ENCODE measurements at places on chromosomes 5 and 9. TPM values are rescaled to one million over a fixed set of nuclear protein-coding genes. Genes with fewer than 3 reads are reported as not detected.

The FLT4 gene
- total RNA-seq, result 0.20 TPM

The ACOT12 gene
- not detected for total RNA-seq

The RETREG1 gene
- total RNA-seq, result 2.7 TPM

The SNCAIP gene
- total RNA-seq, result 0.20 TPM

The TNIP1 gene
- 65.7 TPM for total RNA-seq

The FIBCD1 gene
- total RNA-seq, result 1.8 TPM

The BARHL1 gene
- not detected for total RNA-seq

The CDKN2A gene
- total RNA-seq, result 24.0 TPM

The FBP1 gene
- total RNA-seq, result not detected

The LMBRD2 gene
- 7.3 TPM for total RNA-seq

The NPR3 gene
- 10.8 TPM for total RNA-seq

The EEIG1 gene
- total RNA-seq, result 10.8 TPM

The COL5A1 gene
- 56.7 TPM for total RNA-seq

The PCDHB14 gene
- 0.20 TPM for total RNA-seq

The SPINK4 gene
- not detected for total RNA-seq

The F2RL2 gene
- 0.78 TPM for total RNA-seq

The OTP gene
- not detected for total RNA-seq

The DIRAS2 gene
- total RNA-seq, result not detected

The AGXT2 gene
- not detected for total RNA-seq

The FOXD4L4 gene
- not detected for total RNA-seq

The STKLD1 gene
- total RNA-seq, result under 0.01 TPM

The MEIKIN gene
- not detected for total RNA-seq

The TMEM161B gene
- total RNA-seq, result 16.6 TPM

The PRELID2 gene
- total RNA-seq, result 18.4 TPM

The PCDHB10 gene
- total RNA-seq, result under 0.01 TPM

The FAM114A2 gene
- total RNA-seq, result 28.9 TPM

The FOXD4L3 gene
- under 0.01 TPM for total RNA-seq

The SGCD gene
- 1.6 TPM for total RNA-seq

The CYSRT1 gene
- 0.37 TPM for total RNA-seq

The FBXO4 gene
- total RNA-seq, result 12.7 TPM

The QRFP gene
- not detected for total RNA-seq

The AJM1 gene
- total RNA-seq, result 0.73 TPM

The SLC12A7 gene
- 11.8 TPM for total RNA-seq

The GLRA1 gene
- total RNA-seq, result not detected

The IFNA21 gene
- not detected for total RNA-seq

The IRX1 gene
- 9.6 TPM for total RNA-seq

The ELOVL7 gene
- total RNA-seq, result under 0.01 TPM

The GRM6 gene
- total RNA-seq, result not detected

The SEMA5A gene
- total RNA-seq, result 11.0 TPM

The CAVIN4 gene
- total RNA-seq, result 0.78 TPM

The PCDHGB1 gene
- 0.73 TPM for total RNA-seq

The PCA3 gene
- total RNA-seq, result under 0.01 TPM

The STC2 gene
- 16.2 TPM for total RNA-seq

The DAB2IP gene
- total RNA-seq, result 3.7 TPM

The ANGPTL2 gene
- total RNA-seq, result 19.9 TPM

The SPATA31E1 gene
- total RNA-seq, result 0.59 TPM

The FSTL4 gene
- total RNA-seq, result not detected

The ADAMTS2 gene
- 39.7 TPM for total RNA-seq

The GARNL3 gene
- total RNA-seq, result 1.1 TPM

The SAXO1 gene
- total RNA-seq, result not detected

The SLC6A7 gene
- not detected for total RNA-seq

The CORO2A gene
- total RNA-seq, result under 0.01 TPM
